ENCODE measurements at places on chromosomes 7 and 10.

DNA sequence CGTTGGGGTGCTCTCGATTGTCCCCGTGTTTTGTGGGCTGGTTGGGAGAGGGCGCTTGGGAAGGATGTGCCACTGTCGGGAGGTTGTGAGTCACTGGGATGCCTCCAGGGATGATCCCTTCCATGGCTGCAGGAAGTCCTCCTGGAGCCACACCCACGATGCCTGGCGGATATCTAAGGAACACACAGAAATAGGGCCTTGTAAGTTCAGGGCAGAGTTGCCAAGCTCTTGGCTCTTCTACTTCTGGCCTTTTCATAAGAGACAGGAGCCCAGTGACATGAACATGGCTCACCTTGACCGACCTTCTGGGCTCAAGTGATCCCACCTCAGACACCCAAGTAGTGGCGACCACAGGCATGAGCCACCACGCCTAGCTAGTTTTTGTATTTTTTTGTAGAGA, 47.6 kb downstream of the ZRANB1 start:
- DNase-seq = no peak

DNA sequence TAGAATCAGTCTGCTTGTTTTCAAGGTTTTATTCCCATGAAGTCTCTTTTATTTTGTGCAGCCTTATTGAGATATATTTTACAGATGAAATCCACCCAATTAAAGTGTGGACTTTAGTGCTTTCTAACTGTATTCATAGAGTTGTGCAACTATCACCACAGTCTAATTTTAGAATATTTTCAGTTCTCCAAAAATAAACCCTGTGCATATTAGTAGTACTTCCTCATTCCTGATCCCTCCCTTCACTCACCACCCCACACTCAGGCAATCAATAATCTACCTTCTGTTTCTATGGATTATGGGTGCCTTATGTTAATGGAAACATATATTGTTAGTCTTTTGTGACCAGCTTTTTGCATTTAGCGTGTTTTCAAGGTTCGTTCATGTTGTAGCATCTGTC, 185.7 kb upstream of the TMEM72 start:
- no peak for DNase-seq

- DNase-seq = no peak
Observed at GRCh38 chr7:141557360-141557759, 6.2 kb downstream of the AGK start.

DNA sequence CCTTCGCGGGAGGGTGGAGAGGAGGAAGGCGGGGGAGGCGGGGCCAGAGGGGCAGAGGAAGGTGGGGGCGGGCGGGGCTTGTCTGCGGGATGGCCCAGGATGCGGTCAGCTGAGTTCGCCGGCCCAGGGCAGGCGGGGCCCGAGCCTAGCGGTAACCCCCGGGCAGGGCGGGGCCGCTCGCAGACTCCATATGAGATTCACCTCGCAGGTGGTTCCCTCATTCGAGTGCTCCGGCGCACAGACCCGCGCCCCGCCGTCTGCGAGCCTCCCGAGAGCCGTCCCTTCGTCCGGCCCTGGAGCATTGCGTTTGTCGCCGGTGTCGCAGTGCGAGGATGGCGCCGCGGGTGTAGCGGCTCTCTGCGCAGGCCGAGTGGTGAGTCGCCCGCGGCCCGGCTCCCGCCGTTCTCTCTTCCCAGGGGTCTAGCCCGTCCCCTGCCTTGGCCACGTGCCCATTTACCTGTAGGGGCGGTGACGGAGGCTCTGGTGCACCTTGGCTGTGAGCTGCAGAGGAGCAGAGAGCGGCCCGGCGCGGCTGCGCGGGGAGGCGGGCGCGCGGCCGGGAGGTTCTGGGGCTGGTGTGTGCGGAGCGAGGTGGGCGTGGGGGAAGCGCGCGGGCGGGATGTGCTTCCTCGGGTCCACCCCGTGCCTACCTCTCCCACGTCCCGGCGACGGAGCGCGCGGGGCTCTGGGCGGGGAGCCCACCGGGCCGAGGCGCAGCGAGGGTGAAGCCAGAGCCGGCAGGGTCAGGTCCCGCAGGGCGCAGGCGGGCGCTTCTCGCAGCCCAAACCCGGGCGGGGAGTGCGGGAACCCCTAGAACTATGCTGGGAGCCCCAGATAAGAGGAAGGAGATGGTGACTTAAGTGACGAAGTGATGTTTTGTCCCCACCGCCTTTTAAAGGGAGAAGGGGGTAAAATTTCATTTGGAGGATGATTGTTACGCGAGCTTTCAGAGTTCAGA, at the start of gene UPP1:
Gene UPP1 (plus strand): TSS at position 220 of the 958 bp plus-strand sequence. CDS start 5,519 bp downstream, outside the sequence.
- DNase-seq = peak; percentile 86

DNA sequence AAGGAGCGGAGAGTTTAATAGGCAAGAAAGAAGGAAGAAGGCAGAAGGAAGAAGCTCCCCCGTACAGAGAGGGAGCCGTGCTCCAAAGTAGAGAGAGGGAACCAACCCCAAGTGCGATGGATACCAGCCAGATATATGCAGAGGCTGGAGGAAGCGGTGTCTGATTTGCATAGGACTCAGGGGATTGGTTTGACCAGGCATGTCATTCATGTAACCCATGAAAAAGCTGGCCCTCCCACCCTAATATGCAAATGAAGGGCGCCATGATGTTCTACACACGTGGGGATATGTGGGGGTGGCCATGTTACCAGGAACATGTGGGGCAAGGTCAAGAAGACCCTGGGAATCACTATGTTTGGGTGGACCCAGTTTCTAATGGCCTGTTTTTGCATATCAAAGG, 40.6 kb upstream of the FAM3C start:
- no peak for DNase-seq

- DNase-seq = no peak
Observed at GRCh38 chr10:14498326-14498725, 167.6 kb upstream of the FRMD4A start.

DNA sequence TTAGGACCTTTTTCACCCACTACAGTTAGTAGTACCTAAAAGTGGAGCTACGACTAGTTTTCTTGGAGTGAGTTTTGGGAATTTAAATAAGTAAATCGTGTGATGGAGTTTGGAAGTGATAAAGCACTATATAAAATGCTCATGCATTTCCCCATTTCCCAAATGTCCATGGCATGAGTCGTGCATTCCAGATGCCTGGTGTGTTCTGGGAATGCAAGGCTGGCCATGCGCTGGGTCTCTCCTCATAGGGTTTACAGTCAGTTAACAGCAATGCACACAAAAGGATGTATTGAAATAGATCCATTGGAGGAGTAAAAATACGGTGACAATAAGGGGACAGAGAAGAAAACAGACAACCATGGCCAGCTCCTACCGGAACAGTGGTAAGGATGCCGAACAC, 149.8 kb downstream of the DPP6 start:
- no peak for DNase-seq

DNA sequence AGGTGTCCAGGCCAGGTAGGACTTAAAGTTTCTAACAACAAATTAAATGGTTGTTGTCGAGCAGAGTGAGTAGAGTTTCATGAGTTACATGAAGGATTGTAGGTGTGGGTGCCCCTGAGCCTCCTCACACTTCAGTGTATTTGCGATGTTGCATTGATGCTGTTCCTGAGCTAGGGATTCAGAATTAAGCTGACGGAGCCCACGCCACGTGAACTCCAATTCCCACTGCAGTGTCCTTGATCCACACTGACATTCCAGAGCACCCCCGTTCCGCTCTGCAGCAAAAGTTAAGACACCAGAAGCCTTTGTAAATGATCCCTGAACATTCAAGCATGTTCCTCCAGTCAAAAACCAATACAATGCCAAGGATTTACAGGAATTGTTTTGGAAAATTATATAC, 78.8 kb upstream of the SEC61G start:
- DNase-seq = no peak

DNA sequence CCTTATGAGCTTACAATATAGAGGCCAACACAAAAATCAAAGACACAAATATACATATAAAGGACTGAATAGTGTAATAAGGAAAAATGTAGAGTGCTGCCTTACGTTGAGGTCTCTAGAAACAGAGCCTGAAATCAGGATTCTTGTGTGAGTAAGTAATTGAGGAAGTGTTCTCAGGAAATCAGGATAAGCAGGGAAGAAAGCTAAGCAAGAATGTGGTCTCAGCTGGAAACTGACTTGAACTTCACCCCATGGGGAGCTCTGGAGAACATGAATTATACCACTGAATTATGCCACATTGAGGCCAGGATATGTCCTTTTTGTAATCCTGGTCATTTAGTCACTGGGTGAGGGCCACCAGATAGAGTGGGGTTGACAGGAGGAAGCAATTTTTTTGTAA, 191.9 kb downstream of the ETV1 start:
- no peak for DNase-seq

DNA sequence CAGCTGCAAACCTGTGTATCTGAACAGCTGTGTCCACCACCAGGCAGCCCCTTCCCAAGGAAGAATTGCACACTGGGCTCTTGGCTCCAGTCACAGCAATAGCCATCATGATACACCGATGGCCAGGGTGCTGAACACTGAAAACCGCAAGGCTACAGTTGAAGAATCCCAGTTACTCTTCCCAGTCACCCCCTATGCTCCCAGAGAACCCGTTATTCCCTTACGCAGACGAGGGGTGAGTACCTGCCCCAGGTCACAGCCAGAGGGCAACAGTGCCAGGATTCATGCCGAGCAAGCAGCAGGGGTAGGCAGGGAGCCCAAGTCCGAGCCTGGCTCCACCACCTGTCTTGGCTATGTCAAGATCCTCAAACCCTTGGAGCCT, 57.8 kb downstream of the RASGEF1A start:
- no peak for DNase-seq

DNA sequence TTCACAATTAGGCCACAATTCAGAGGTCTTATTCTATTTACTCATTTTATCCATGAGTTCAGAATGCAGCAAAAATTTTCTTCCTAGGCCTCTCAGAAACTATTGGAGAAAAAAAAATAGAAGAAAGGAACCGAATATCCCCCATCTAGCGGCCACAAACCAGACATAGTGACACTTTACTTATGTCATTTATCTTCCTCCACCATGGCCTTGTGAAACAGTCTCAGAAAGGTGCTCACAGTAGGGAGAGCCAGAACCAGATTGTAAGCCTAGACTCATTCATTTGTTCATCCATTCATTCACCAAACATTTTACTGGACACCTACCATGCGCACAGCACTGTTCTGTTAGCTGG, 16.0 kb downstream of the CREB3L2 start:
- DNase-seq = no peak

GRCh38 chr7:91046322-91047089, 217.7 kb upstream of the FZD1 start:
- DNase-seq = no peak

DNA sequence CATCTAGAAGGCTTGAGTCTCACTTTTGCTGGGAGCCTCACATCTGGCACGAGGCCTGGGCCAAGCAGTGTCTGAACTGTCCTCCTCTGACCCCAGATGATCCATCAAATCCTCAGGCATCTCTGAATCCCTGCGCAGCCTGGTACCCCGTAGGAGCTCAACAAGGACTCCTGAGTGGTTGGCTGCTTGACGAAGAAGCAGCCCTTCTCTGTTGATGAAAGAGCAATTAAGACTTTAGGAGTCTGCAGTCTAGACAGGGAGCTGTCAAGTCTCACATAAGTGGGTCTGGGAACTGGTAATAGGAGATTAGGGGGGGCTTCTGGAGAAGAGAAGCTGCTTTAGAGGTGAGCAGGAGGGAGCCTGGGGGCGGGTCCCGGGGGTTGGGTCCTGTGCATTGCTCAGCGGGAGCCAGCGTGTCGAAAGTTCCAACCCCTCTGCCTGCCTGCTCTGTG, 326.0 kb downstream of the RPS24 start:
- no peak for DNase-seq

DNA sequence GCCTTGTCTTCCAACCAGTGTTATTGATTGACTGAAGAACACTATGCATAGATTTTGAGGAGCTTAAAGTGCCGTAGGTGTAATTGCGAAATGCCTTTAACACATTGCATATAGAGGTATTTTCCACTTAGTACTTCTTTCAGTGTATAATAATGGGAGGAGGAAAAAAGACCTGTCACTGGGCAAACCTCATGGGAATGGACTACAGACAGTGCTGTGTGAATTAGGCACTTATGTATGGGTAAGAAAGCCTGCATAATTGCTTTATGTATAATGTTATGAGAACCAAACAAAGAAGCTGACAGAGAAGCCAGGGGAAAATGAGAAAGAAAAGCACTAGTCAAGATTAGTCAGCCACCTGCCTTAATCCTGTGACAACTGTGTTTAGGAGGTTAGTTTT, 12.4 kb upstream of the SCRN1 start:
- no peak for DNase-seq

DNA sequence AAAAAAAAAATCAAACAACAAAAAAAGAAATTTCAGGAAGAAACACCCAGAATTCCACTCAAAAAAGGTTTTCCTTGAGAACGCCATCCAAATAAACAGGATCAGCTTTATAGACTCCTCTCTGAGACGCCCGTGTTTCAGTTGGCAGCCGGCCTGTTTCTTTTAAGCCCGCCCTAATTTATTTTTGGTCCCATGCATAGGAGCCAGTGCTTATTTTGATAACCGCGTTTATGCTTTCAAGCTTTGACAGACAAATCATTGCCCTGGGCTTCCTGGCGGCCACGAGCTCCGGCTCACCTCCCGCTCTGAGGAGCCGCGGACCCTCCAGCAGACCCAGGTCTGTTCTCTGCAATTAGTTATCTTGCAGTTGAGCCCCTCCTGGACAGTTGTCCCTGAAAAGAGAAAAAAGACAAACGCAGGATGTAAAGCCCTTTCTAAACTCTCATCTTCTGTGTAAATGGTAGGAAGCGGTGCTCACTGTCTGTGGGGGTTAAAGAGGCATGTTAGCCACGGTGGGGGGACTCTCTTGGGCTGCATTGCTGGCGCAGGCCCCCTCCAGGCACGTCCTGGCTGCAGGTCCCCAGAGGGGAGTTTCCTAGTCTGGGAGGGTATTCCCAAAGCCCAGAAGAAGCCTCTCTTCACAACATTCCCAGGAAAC, 22.2 kb upstream of the UNCX start:
- DNase-seq = no peak

Data from stimulated activated CD4-positive, alpha-beta T cell treated with anti-CD3 and anti-CD28 coated beads, Interleukin-12 subunit alpha, Interleukin-12 subunit beta, amount 100 ng/mL, for 24 hours (primary cell).